ENCODE measurements at places on chromosomes 1 and 21.

GRCh38 chr1:209692745-209693504, 11.7 kb upstream of the HSD11B1 start:
- peak; percentile 38 for DNase-seq

- DNase-seq, result no peak
Observed at GRCh38 chr1:157384258-157384657, 168.1 kb downstream of the FCRL5 start.

DNA sequence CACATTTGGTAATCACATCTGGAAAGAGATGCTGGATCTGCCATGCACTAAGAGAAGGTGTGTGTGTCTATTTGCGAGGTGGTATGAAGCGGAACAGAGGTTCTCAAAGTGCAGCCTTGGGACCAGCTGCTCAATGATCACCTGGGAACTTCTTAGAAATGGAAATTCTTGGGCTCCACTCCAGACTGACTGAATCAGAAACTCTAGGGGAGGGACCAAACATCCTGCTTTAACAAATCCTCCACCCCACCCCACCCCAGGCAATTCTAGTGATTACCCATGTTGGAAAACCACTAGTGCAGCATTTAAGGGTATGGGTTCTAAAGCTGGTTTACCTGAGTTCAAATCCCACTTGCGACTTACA, 143.9 kb upstream of the JUN start:
- no peak for DNase-seq

DNA sequence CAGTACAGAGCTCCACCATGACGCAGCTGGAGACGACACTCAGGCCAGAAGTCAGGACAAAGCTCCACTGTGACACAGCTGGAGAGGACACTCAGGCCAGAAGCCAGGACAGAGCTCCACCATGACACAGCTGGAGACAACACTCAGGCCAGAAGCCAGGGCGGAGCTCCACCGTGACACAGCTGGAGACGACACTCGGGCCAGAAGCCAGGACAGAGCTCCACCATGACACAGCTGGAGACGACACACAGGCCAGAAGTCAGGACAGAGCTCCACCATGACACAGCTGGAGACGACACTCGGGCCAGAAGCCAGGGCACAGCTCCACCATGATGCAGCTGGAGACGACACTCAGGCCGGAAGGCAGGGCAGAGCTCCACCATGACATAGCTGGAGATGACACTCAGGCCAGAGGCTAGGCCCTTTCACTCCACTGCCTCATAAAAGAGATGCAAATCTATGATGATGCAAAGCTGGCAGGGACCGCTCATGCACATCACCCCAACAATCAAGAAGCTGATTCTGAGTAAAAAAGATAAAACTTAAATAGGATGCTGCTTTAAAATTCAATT, 13.6 kb upstream of the OR2B11 start:
- no peak for DNase-seq

DNA sequence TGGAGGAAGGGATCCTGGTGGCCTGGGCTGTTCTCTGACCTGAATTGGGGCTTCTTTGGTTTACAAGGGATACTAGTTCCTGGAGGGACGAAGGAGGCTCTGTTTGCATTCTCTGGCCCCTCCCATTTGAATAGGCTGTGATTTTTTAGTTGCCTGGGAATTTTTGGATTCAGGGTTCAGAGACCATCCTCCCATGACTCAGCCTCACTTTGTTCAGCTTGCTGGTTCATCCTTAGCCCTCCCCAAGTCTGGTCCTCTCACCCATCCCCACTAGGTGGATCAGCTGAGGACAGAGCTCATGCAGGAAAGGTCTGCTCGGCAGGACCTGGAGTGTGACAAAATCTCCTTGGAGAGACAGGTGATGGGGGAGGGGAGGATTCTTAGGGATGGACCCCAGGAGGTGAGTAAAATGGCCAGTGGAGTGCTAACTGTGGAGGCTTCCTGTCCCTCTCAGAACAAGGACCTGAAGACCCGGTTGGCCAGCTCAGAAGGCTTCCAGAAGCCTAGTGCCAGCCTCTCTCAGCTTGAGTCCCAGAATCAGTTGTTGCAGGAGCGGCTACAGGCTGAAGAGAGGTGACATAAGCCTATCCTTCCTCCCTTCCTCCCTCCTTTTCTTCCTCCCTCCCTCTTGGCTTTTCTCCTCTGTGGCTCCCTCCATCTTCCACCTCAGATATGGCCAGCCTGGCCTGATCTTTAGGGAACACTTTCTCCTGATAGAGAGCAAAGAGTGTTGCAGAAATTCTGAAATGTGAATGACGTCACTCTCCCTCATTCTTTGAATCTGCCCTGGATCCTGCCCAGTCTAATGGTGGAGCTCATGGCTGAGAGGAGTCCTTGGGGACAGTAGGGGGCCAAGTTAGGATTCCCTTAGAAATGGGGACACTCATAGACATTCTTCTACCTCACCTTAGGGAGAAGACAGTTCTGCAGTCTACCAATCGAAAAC, 4.5 kb upstream of the TUFT1 start:
- no peak for DNase-seq
